ENCODE measurements at places on chromosomes 1 and 21.

DNA sequence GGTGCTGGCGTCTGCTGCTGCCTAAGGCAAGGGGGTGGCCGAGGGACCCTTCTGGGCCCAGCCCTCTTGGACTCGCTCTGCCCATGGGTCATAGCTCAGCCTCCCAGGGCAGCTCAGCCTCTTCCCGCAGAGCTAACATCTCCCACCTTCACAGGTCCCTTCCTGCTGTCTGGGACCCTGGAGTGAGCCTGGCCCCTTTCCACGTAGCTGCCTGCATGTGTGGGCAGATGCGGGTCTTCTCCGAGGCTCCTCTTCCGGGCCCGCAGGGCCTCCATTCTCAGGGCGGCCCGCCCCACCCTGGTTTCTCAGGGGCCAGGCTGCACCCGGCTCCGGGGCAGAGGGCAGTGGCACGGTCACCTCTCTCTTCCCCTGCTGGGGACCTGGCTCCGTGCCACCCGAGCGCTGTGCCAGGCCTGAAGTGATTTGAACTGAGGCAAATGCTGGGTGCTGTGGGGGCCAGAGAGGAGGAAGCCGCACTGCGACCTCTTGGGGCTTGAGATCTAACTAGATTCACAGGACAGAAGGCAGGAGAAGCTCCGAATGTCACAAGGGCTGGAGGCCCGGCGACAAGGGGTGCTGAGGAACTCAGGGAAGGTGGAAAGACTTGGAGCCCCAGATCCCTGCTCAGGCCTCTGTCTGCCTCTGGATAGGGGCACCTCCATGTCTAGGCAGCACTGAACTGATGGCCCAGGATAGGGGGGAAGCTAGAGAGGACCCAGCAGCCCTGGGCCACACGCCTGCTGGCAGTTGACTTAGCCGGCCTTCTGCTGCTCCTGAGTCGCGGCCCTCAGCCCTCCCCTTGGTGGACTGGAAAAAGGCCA lies 40.7 kb downstream of the COQ8A start:
- DNase-seq = no peak

- no peak for DNase-seq
Observed at GRCh38 chr1:228983661-228984060, 248.4 kb downstream of the RHOU start.

GRCh38 chr1:12630946-12631530 lies 12.8 kb upstream of the AADACL4 start:
- DNase-seq = no peak

DNA sequence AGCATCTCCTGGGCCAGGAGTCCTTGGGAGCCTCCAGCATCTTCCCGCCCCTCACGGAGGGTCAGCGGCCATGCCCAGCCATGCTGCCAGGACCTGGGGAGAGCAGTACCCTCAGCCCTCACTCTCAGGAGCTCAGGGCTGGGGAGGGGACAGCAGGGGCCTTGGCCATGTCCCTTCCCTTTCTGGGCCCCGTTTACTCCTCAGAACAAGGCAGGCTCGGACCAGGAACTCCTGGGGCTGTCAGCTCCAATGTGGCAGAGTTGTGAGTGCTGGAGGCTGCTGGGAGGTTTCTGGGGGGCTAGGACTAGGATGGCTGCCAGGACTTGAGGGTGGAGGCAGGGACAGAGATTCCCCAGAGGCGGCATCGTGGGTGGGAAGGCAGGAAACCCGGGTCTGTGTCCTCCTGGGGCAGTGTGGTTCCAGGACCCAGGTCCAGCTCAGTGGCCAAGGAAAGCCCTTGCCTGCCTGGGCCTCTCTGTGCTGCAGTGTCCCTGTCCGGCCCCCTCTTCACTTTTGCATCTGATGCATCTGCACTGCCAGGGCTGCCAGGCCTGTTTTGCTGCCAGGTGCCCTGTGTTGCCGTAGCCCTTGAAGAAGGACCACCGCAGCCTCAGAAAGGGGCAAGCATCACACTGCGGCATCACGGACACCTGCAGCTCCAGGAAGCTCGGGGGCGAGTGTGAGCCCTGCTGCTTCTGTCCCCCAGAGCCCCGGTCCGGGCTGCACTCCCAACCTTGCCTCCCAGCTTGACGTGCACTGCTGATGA lies 223.9 kb downstream of the CAMTA1 start:
- DNase-seq = no peak

DNA sequence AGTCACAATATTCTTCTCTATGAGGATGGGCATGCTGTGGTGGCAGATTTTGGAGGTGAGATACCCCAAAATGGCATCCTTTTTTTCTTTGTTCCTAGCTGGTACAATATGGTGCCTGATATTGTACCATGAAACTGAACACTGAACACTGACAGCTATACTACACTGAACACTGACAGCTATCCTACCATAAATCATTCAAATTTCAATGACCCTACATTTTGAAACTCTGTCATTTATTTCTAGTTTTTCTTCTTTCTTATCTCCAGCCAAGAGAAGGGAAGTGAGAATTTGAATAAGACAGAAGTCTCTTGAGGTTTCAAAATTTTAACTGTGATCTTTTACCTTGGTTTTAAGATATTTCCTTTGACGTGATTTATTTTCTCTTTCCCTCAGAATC lies 76.3 kb downstream of the LRRC53 start:
- no peak for DNase-seq

- DNase-seq = no peak
Observed at GRCh38 chr1:59360170-59360569, 63.3 kb downstream of the FGGY start.

DNA sequence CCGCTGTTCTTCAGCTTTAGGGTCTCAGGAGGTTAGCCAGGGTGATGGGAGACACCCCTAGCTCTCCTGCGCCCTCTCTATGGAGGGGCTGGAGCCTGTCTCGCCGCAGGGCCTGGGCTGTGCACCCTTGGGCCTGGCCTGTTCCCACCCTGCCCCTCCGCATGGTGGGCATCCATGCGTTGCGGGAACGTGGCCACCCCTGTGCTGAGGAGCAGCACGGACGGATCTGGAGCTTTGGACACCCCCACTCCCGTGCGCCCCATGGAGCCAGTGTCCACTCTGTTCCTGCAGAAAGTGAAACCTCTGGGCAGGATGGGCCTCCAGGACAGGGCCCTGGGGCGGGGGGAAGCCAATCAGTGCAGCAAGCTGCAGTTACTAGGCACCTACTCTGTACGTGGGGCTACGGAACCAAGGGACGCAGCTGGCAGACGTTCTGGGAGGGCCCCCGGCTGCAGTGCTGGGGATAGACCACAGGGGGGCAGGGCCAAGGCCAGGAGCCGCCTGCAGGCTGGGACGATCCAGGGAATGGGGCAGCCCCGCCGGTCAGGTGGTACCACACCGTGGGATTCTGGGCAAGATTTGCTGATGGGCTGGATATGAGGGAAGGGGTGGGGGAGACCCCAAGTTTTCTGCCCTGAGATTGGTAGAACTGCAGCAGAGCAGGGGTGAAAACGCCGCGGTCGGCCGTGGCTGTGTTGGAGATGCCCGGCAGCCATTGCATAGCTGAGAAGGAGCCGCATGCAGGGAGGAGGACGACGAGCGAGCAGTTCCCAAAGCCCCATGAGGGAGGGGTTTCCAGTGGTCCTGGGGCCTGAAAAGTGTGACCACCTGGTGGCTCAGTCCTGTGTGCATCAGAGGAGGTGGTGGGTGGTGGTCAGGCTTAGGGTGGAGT lies 43.3 kb downstream of the TP73 start:
- no peak for DNase-seq

- DNase-seq = peak; percentile 18
Observed at GRCh38 chr1:151579436-151580225, 32.2 kb upstream of the SNX27 start.

DNA sequence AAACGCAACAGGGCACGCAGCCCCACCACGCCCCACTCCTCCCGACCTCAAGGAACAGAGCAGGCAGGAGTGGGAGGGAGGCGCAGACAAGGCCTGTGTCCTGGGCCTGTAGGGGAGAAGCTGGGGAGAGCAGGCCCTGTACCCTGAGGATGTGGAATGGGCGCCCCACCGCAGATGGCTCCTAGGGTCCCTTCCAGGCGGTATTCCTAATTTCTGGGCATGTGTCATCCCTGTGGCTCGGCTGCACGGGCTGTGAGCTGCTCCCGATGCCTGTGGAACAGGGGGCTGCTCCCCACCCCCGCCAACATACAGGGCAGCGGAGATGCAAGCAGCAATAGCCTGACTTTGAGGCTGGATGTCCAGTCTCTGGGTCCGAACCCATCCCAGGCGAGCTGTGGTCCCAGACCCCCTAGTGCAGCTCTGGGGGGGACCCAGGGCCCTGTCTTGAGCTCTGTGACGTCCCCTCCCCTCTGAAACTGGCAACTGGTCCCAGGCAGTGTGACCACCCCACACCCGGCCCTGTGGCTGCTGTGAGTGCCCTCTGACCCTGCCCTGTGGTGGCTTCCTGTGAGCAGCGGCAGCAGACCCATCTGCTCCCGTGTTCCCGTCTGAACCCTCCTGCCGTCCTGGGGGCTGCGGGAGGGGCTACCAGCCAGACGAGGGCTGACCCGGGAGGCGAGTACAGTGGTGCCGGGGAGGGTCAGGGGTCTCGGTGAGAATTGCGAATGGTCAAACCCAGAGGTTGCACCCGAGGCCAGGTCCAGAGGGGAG lies 13.9 kb upstream of the COL6A2 start:
- DNase-seq = no peak

- no peak for DNase-seq
Observed at GRCh38 chr1:214303141-214303930, 22.4 kb downstream of the SMYD2 start.

GRCh38 chr1:108140177-108140576 lies 60.0 kb downstream of the SLC25A24 start:
- DNase-seq = no peak

DNA sequence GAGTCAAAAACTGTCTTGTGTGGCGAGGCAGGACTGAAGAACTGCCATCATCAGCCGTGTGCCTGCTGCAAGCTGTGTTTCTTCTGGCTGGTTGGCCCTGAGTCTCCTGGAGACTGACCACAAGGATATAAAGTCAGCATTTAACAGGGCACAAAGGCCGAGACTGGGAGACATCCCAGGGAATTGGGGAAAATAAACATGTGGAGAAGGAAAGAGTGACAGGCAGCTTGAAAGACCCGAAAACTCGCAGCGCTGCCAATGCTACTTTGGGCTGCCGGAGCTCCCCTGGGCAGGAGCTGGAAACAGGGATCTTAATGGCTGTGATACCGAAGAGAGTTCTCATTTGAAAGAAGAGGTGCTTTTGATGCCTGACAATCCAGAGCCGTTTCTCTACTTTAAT lies 125.3 kb upstream of the HMGB4 start:
- DNase-seq = no peak

DNA sequence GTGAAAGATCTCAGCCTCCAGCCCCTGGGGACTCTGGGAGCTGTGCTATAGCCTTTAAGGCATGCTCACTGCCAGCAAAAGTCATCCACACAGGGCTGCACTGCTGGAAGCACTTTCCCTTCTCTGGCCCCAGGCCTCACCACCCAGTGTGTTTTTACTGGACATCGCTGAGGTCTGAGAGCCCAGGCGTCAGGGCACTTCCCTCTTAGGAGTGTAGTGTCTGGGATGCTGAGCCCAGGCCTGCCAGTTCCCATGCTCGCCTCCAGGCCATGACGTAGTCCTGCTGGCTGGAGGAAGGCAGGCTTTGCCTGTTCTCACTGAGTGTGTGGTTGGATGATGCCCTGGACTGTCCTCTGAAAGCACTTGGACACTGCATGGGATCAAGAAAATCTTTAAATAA lies 101.2 kb downstream of the GDAP2 start:
- DNase-seq = no peak

GRCh38 chr1:1833456-1833855 lies 55.2 kb upstream of the NADK start:
- DNase-seq = no peak

DNA sequence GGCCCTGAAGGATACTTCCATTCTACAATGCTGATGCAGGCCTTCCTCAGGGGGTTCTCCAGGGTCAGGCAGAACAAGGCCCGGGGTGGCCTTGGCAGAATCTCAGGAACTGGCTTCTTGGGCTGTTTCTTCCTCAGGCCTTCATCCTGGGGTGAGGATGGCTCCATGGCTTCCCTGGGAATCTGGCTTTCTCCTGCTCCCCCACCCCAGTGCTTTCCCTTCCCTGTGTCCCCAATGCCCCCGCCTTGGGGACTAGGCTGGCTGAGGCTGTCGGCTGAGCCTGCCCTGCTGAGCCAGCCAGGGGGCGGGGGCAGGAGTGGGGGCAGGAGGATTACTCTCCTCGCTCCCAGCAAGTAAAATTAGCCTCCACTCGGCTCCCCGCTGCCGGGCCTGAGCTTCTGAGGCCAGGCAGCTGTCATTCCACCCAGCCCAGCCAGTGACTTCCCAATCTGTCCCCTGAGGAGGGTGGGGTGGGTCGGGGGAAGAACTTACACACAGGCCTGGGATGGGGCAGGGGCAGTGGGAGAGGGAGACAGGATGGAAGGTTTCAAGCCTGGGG lies at the start of gene CACNA1S:
Gene CACNA1S (minus strand): TSS at position 254 of the 559 bp plus-strand sequence. CDS start 87 bp downstream, at position 167.
- no peak for DNase-seq

GRCh38 chr1:50098591-50099021 lies 10.1 kb upstream of the ELAVL4 start:
- no peak for DNase-seq

DNA sequence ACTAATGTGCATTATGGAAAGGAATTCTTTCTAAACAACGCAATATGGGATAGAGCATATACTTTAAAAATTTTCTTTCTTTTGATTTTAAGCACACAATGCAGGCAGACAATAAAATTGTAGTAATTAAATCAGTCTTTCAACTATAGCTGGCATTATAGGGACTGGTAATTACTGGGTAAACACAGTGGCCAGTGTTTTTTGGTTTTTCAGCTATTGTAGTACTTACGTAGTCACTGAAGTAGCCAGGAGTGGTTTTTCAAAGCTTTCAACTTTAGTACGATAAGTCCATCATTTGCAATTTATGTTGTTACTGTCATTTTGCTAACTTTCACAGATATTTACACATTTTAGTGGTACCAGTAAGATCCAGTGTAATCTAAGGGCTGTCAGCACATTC lies 50.6 kb downstream of the RAB3GAP2 start:
- no peak for DNase-seq

DNA sequence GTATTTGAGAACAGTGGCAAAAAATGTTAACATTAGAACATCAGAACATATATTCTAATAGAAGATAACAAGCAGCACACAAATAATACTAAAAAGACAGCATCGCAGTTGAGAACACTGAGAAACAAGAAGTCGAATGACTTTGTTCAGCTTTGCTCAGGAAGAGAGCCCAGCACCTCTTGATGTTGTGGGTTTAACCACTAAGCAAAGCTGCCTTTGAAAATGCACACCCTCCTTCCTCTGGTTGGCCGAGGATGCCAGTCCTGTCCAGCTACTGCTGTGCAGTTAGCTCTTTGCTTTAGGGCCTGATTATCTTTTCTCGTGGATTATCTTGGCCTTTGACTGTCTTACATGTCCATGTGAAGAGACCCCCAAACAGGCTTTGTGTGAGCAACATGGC lies 60.5 kb downstream of the SPATA46 start:
- DNase-seq = no peak

Measured in HS-5 (cell line).